ENCODE measurements at places on chromosomes 11 and 22.

GRCh38 chr11:94946812-94947211 is 26.5 kb downstream of the CWC15 start:
- no peak for DNase-seq

DNA sequence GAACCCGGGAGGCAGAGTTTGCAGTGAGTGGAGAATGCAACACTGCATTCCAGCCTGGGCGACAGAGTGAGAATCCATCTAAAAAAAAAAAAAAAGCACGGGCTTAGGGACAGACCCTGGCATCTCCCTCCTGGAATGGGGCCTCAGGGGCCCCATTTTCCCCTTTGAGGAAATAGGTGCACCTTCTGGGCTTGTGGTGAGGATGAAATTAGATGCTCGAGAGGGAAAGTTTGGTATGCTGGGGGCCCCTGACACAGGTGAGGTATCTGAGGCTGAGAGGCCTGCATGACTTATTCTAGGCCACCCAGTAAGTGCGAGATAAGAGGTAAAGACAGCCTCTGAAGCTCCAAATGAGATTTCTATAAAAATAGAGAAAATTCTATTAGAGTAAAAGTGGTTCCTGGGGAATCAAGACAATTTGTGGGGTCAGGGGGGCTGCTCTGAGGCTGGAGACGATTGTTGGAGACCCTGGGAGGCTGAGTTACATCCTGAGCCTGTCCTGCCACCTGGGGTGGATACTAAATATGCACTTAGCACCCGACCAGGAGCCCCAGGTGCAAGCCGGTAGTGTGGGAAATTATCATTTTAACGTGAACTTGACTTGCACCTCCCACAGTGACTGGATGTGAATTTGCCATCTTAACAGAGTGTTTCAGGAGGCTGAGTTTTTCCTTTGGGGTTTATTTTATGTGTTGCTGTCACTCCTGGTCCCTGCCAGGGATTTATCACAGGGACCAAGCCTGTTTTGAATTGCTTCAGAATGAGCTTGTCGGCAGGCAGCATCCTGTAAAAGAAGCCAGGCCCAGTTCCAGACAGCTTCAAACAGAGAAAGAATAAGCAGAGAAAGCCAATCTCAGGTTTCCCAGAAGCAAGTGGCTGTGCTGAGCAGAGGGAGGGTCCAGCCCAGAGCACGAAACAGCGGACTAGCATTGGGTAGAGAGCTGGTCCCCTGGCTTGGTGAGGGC is 48.4 kb upstream of the TSKU start:
- DNase-seq, result no peak

- DNase-seq, result no peak
Measured at GRCh38 chr11:60282286-60282685, 1.8 kb downstream of the MS4A4A start.

GRCh38 chr22:40364431-40364830 is 6.0 kb upstream of the SGSM3 start:
- no peak for DNase-seq

DNA sequence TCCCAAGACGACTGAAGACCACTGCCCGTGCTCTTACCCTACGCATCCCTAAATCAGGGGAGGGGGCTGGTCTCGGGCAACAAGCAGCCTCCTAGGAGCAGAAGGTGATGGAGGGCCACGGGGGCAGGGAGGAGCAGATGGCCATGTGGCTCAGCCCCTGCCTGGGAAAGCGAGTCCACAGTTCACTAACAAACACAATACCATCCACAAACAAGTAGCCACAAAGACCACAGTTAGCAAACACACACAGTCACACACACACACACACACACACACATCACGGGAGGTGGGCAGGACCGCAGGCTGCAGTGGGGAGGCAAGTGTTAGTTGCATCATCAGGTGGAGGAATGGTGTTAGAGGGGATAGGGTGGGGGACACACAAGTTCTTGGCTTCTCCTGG is 13.2 kb upstream of the FXYD2 start:
- DNase-seq, result no peak

- peak; percentile 39 for DNase-seq
Measured at GRCh38 chr11:64251016-64251752, at the start of gene PLCB3. TSS of gene PLCB3 (plus strand) at chr11:64251530. CDS start at chr11:64251650, 120 bp downstream.
